ENCODE measurements at places on chromosomes 5 and 9.

- DNase-seq: no peak
These were observed 36.0 kb downstream of the BNIP1 start for GRCh38 chr5:173180331-173180730.

DNA sequence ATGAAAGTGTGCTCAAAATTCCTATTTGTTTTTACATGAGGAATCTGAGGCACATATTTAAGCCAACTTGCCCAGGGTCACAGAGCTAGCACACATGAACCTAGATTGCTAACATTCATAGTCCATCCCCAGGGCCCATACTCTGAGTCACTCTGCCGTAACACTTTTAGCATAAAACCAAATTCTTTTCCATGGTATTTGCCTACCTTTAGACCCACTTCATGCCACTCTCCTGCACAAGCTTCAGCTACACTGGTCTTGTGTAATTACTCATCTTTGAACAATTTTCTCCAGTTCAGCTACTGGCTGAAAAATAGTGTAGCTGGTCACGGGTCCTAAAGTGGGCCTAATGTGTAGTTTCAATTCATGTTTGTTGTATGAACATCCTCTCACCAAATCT is 200.7 kb downstream of the SLC12A2 start:
- DNase-seq: no peak

- DNase-seq: no peak
These were observed 3.0 kb downstream of the LAMC3 start for GRCh38 chr9:131012023-131012334.

DNA sequence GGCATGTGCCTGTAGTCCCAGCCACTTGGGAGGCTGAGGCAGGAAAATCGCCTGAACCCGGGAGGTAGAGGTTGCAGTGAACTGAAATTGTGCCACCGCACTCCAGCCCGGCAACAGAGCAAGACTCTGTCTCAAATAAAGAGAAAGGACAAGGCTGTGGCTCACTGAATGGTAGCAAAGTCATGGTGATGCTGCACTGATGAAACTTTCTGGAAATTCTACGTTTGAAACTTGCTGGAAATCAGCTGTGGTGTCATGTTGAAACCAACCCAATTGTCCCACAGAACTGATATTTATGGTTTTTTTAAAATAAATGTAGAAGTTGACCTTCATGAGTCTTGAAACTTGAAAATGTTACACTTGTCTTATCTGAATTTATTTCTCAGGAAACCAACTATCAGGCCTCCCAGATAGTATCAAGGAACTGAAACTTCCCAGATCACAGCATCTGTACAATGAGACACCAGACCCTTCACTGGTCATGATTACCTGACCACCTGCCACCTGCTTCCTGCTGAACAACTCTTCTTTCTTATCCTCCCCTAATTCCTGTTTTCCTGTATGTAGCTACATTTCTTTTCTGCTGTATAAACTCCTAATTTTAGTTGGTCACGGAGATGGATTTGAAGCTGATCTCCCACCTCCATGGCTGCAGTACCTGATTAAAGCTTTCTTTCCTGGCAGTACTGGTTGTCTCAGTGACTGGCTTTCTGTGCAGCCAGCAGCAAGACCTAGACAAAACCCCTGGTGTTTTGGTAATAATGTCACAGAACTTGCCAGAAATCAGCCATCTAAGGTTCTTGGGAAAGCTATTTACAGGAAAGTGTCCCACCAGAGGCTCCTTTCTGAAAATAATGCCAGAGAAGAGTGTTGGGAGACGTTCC is 5.6 kb upstream of the TBC1D13 start:
- no peak for DNase-seq

DNA sequence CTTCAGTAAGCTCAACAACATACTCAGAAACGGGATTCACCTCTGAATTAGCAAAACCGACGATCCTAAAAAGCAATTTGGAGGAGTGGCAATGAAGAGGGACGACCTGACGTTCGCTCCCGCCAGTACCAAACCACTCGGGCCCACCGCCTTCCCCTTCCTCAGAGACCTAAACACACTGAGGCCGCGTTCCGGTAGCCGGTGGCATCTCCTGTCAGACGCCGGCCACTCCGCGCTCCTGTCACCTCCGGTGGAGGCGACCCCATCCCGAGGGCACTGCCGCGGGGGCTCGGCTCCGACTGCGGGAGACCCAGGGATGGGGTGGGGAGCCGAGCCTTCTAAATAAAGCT is 617 bp downstream of the PPP6C start:
- DNase-seq: peak; percentile 12

GRCh38 chr5:132526974-132527564 is 16.3 kb downstream of the IL5 start:
- DNase-seq: no peak

DNA sequence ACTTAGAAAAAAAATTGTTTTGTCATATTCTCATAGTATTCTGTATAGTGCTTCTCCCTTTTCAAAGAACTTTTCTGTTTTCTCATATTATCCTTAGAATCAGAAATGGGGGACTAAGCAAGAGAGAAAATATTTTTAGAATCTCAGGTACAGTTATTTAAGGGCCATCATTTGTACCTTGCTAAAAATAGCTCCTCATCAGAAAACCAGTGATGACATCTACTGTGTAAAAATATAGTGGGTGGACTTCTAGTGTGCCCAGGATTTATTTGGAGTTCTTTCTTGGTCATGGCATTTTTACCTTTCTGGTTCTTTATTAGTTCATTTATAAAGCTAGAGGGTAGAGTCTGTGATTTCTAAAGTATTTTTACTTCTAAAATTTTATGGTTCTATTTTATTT is 82.5 kb downstream of the CSNK1G3 start:
- DNase-seq: no peak

DNA sequence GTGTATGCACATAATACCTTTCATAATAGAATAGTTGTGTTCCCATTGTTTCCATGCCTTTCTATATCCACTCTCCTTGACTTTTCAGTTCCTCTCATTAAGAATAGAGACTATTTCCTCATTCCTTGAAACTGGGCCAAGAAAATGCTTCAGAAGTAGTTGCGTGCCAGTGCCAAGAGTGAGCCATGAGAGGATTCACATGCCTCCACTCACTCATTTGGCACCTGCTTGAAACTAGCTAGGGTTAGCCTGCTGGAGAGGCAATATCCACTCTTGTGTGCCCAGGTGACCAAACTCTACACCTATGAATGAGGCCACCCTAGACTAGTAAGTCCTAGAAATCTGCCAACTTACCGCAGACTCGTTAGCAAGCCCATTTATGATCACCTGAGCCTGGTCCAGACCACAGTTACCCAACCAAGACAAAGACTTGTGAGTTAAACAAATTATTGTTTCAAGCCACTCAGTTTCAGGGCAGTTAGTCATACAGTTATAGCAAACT is 276.3 kb downstream of the EPB41L4A start:
- peak; percentile 57 for DNase-seq

DNA sequence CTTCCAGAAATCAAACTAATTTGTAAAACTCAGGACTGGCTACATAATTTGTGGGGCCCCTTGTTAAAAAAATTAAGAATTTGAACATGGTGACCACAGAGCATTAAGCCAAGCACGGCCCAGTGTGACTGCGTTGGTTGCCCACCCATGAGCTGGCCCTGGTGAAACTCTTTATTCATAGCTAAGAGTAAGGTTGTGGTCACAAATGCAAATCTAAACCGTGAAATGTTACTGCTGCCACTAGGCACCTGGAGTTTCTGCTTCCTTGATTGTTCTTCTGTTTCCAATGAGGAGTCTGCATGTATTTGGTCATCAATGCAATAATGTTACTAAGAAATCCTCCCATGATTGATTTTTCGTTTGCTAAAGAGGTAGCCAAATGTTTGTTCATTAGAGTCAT is 4.2 kb downstream of the GCNT1 start:
- DNase-seq: no peak

DNA sequence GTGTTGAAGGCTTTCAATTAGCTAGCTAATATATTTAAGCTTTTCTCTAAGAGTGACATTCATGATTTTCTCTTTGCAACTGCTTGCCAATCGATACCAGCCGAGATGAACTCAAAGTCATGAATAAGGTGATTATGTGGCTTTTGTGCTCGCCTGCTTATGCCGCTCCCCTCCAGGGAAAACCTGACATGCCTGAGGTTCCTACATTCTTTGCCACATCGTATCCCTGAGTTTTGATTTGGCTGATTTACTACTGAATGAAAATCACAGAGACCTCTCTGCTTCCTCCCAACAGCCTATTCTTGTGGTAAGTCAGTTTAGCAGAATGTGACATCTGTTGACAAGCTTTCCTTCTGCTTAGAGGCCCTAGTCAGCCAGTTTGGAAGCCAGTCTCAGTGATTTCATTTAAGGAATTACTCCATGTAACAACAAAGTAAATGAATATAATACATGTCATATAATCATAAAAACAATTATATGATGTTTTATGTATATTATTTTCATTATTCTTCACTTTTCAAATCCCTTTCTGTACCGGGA is 513.4 kb downstream of the CSNK1G3 start:
- DNase-seq: no peak

DNA sequence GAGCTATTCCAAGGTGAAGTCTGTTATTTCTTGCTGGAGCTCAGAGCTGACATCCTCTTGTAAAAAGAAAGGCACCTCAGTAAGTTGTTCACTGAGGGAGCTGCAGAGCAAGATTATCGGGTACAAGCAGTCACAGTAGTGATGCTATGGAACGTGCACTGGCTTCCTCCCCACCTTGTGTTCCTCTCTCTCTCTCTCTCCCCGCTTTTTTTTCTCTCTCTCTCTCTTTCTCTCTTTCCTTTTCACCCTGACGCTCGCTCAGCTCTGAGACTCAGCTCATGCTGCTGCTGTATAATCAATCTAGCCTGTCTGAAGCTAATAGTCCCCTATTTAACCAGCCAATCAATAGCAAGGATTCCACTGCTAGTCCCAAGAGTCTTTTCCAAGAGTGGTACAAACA is 587.6 kb upstream of the CDH18 start:
- no peak for DNase-seq

GRCh38 chr9:131306397-131307004 is 17.0 kb downstream of the PLPP7 start:
- DNase-seq: no peak

All from inflammatory macrophage (primary cell).